IMR-90 (cell line): ENCODE measurements at places on chromosomes 11 and 22. TPM values are rescaled to one million over a fixed set of nuclear protein-coding genes. Genes with fewer than 3 reads are reported as not detected.
A peak's percentile ranks its signal among the peaks of the same experiment; 100 is the strongest.

TCP11L1 gene
- polyA plus RNA-seq, result 13.7 and 13.9 TPM in 2 replicates

DNA sequence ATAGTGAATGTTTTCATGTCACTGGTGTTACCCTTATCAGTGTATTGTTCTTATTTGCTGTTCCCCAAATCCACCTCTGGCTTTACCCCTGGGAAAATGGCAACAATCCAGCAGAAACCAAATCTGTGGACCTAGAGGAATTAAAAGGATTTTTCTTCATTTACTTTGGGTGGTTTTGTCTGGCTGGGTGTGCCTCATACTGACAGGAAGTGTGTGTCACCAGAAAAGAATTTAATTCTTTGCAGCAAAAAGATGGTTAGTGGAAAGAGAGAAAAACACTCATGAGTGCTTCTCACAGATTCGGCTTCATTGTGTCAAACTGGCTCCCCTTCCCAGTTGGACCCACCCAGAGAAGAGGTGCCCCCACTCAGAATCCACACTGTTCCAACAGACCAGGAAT lies 38.9 kb downstream of the FZD4 start:
- no peak overlapping the region for H3K4me3 ChIP-seq
- H3K4me1 ChIP-seq, result peaks cover 7% of the 10 kb centered on the region
- no peaks in the 10 kb centered on the region for H3K36me3 ChIP-seq
- H3K27me3 ChIP-seq, result no peaks in the 10 kb centered on the region

SLC22A12 gene
- not detected in 2 replicates for polyA plus RNA-seq

DNA sequence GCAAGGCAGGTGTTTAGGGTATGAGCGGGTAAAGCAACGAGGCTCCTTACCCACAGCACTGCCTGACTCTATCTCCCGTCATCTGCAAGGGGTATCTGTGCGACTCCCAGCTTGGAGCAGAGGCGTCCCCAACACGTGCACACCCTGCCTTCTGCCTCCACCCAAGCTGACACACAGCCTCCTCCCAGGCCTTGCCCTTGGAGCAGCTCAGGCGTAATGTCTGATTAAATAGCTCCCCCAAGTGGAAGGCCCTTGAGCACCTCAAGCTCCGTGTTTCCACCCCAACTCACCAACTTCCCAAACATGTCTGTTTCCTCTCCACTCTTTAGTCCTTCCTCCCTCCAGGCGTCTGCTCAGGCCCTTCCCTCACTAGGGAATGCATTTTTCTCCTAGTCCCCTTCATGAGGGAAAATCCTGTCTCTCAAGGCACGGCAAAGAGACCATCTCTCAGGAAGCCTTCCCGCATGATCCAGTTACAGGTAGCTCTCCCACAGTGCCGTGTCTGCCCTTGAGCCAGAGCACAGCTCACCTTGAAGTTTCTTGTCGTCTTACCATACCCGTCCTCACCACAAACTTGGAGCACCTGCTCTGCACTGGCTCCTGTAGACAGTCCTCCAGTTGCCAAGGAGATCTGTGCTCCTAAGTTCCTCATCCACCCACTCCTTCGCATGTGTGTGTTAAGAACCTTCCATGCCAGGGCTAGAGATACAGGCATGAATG lies 15.8 kb downstream of the CYB5R2 start:
- no peak overlapping the region for H3K27ac ChIP-seq
- no peaks in the 10 kb centered on the region for H3K27me3 ChIP-seq
- H3K36me3 ChIP-seq, result no peaks in the 10 kb centered on the region

CDC42EP1 gene
- 47.3 and 59.2 TPM in 2 replicates for polyA plus RNA-seq

GRCh38 chr11:44006917-44007361 lies 40.8 kb upstream of the ACCSL start:
- H3K27me3 ChIP-seq, result peaks cover 8% of the 10 kb centered on the region
- H3K4me3 ChIP-seq, result no peak overlapping the region
- H3K36me3 ChIP-seq, result no peaks in the 10 kb centered on the region
- 0 out of 2 replicates have a peak, but pooled peaks cover 3% of the 10 kb centered on the region for H3K4me1 ChIP-seq

DNA sequence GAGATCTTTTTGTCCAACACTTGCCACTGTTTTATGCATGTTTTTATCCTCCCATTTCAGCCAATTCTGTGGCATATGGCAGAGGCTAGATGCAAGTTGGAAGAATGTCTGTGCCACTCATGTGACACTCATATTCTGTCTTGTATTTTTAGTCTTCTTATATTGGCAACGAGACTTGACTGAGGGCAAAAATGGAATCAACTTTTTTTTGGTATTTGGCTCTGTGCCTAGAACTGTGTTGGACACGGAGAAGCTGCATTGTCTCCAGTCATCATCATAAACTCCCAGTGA lies 1.7 kb upstream of the FZD4 start:
- peaks cover 9% of the 10 kb centered on the region for H3K4me1 ChIP-seq
- no peak overlapping the region for H3K27ac ChIP-seq
- H3K36me3 ChIP-seq, result peaks cover 4% of the 10 kb centered on the region; the same call in 1 of the 2 replicates

RHBDD3 gene
- polyA plus RNA-seq, result 21.2 and 21.5 TPM in 2 replicates

CCDC188 gene
- 0.10 and 0.32 TPM in 2 replicates for polyA plus RNA-seq

DNA sequence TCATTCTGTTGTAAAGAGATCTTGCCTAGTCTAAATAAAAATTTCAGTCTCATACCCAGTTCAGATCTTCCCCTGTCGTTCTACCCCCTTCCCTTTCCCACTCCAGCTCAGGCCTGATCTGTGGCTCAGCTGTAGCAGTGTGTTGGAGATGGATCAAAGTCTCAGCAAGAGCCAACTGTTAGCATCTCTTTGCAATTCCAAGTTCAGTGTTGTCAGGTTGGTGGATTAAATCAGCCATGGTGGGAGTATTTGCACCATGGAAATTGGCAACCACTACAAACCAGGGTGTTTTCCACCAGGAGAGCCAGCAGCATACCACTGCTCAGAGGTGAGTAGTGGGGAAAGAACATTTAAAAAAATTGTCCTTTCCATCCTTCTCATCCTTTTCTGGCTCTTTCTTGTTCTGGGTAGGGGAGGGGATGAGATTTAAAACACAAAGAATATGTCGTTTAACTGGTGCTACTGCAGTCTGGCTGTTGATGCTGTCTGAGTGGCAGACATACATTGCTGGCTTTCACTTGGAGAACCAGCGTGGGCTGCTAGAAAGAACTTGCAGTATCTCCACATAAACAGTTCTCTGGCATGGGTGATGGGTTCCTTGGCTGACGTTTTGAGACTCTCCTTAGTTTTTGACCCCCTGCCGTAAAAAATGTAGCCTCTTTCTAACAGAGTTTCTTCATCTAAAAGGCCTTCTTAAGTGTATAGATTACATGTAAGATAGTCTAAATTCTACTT lies 514.1 kb downstream of the RAB38 start:
- H3K4me3 ChIP-seq, result no peak overlapping the region
- no peaks in the 10 kb centered on the region for H3K4me1 ChIP-seq
- H3K27me3 ChIP-seq, result no peaks in the 10 kb centered on the region
- H3K36me3 ChIP-seq, result no peaks in the 10 kb centered on the region

A4GALT gene
- polyA plus RNA-seq, result 6.1 and 6.3 TPM in 2 replicates

GRCh38 chr11:11461473-11461872 lies 108.4 kb upstream of the CSNK2A3 start:
- H3K36me3 ChIP-seq, result no peaks in the 10 kb centered on the region
- H3K27ac ChIP-seq, result no peak overlapping the region
- H3K4me3 ChIP-seq, result no peak overlapping the region
- H3K27me3 ChIP-seq, result peaks cover 11% of the 10 kb centered on the region
- DNase-seq, result no peak
- peaks cover 4% of the 10 kb centered on the region; the same call in 1 of the 2 replicates for H3K4me1 ChIP-seq

PLEKHA7 gene
- 0.10 and 0.12 TPM in 2 replicates for polyA plus RNA-seq

- H3K36me3 ChIP-seq, result no peaks in the 10 kb centered on the region
- H3K27me3 ChIP-seq, result peaks cover under 1% of the 10 kb centered on the region; the same call in 1 of the 2 replicates
- no peak for DNase-seq
- H3K4me1 ChIP-seq, result no peaks in the 10 kb centered on the region
These were observed 7.5 kb downstream of the NEFH start for GRCh38 chr22:29487426-29487986.

SIK3 gene
- polyA plus RNA-seq, result 7.5 and 9.1 TPM in 2 replicates

IFITM10 gene
- 0.15 and 0.59 TPM in 2 replicates for polyA plus RNA-seq

GRCh38 chr11:10192036-10192435 lies 102.0 kb downstream of the SBF2 start:
- DNase-seq, result no peak
- no peak overlapping the region for H3K4me3 ChIP-seq
- no peaks in the 10 kb centered on the region for H3K27me3 ChIP-seq
- no peaks in the 10 kb centered on the region for H3K4me1 ChIP-seq

DNA sequence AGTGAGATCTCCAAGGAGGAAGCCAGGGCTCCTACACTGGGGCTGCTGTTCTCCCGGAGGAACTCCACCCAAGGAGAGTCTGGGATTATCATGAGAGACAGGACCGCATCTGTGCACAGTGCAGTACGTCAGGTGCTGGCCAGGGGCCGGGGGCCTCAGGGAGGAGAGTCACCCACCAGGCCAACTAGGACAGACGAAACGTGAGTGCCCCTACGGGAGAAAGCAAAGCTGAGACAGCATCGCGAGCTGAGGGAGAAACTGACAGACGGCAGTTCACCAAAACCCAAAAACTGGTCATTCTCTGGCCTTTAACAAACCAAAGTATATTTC lies 273.4 kb downstream of the BRD1 start:
- no peak for DNase-seq
- H3K36me3 ChIP-seq, result no peaks in the 10 kb centered on the region

KCTD17 gene
- polyA plus RNA-seq, result 37.3 and 37.8 TPM in 2 replicates

MRGPRE gene
- not detected in 2 replicates for polyA plus RNA-seq

DNA sequence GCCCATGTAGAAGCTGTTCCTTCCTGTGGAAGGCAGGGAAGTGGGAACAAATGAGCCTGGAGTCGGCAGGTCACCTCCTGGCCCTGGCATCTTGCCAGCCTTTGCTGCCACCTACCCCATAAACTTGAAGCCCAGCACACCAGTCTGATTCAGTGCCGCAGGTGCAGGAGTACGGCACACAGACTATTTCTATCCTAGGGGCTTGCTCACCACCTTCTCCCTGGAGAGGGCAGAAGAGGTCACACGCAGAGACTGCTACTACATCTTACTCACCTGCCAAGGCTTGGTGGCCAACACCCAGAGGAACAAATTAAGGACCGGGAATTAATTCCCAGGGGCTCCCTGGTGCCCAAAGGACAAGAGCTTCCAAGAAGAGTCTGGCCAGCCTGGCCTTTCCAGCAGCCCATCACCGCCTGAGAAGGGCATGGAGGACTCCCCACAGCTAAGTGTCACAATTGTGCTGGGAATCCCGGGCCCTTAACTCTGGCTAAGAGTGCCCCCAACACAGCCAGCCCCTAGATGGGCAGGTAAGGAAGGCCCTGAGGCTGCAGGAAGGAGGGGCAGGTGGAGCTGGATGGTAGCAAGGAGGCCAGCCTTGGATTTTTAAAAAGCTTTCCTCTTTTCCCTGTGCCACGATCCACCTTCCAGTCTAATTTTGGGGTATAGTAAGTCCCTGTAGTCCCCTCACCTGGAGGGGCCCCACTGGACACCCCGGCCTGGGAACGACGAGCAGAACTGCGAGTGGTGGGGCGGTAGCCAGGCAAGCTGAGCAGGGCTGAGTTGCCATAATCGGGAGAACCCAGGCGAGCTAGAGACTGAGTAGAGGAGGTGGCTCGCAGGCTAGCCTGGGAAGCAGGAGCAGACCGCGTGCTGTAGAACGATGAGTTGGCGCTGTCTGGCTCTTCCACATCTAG lies 6.9 kb downstream of the IL18BP start:
- no peak overlapping the region for H3K27ac ChIP-seq
- H3K4me1 ChIP-seq, result no peaks in the 10 kb centered on the region
- H3K36me3 ChIP-seq, result peaks cover 94% of the 10 kb centered on the region
- no peak for DNase-seq

C11orf52 gene
- polyA plus RNA-seq, result 1.0 and 1.1 TPM in 2 replicates

- H3K27ac ChIP-seq, result no peak overlapping the region
- no peak for DNase-seq
These were observed 61.4 kb downstream of the EFCAB6 start for GRCh38 chr22:43750751-43751150.

GRCh38 chr22:39138357-39138997 lies 14.0 kb downstream of the CBX7 start:
- H3K27ac ChIP-seq, result no peak overlapping the region
- no peaks in the 10 kb centered on the region; the same call in 1 of the 2 replicates for H3K4me1 ChIP-seq
- H3K27me3 ChIP-seq, result no peaks in the 10 kb centered on the region
- H3K4me3 ChIP-seq, result no peak overlapping the region

MS4A3 gene
- polyA plus RNA-seq, result not detected in 2 replicates

NCF4 gene
- not detected in 2 replicates for polyA plus RNA-seq

SYT13 gene
- polyA plus RNA-seq, result not detected in 2 replicates

- H3K27me3 ChIP-seq, result peaks cover 3% of the 10 kb centered on the region; the same call in 1 of the 2 replicates
- H3K4me3 ChIP-seq, result peak overlapping the region; percentile 93
- H3K36me3 ChIP-seq, result no peaks in the 10 kb centered on the region
- peak overlapping the region; percentile 61 for H3K27ac ChIP-seq
- no peak for DNase-seq
These were observed 159.9 kb upstream of the GRK3 start for GRCh38 chr22:25404556-25404927.

- H3K4me3 ChIP-seq, result no peak overlapping the region
- H3K27ac ChIP-seq, result no peak overlapping the region
- H3K36me3 ChIP-seq, result no peaks in the 10 kb centered on the region
- DNase-seq, result peak; percentile 61
- peaks cover 19% of the 10 kb centered on the region for H3K4me1 ChIP-seq
These were observed 29.9 kb upstream of the MOB2 start for GRCh38 chr11:1516273-1517067.

SLC22A6 gene
- polyA plus RNA-seq, result not detected in 2 replicates

- no peaks in the 10 kb centered on the region for H3K27me3 ChIP-seq
- H3K27ac ChIP-seq, result no peak overlapping the region
- DNase-seq, result no peak
These were observed 43.6 kb upstream of the LINC01488 start for GRCh38 chr11:69437876-69438205.

ADAMTS15 gene
- polyA plus RNA-seq, result 4.7 and 5.0 TPM in 2 replicates

CHST1 gene
- polyA plus RNA-seq, result 0.21 and 0.27 TPM in 2 replicates

GRCh38 chr11:20099527-20099926 lies 60.7 kb downstream of the DBX1 start:
- H3K4me1 ChIP-seq, result peaks cover 5% of the 10 kb centered on the region
- H3K27ac ChIP-seq, result no peak overlapping the region
- no peak overlapping the region for H3K4me3 ChIP-seq
- no peak for DNase-seq
- H3K27me3 ChIP-seq, result no peaks in the 10 kb centered on the region
- H3K36me3 ChIP-seq, result peaks cover 42% of the 10 kb centered on the region

SLC25A18 gene
- polyA plus RNA-seq, result 0.05 TPM in 1 of 2 replicates, not detected in the other

OR5B21 gene
- polyA plus RNA-seq, result not detected in 2 replicates

GRCh38 chr11:124978316-124978715 lies 24.3 kb downstream of the CCDC15 start:
- no peaks in the 10 kb centered on the region for H3K27me3 ChIP-seq
- no peak overlapping the region for H3K27ac ChIP-seq
- no peak overlapping the region for H3K4me3 ChIP-seq
- H3K36me3 ChIP-seq, result no peaks in the 10 kb centered on the region; the same call in 1 of the 2 replicates

DNA sequence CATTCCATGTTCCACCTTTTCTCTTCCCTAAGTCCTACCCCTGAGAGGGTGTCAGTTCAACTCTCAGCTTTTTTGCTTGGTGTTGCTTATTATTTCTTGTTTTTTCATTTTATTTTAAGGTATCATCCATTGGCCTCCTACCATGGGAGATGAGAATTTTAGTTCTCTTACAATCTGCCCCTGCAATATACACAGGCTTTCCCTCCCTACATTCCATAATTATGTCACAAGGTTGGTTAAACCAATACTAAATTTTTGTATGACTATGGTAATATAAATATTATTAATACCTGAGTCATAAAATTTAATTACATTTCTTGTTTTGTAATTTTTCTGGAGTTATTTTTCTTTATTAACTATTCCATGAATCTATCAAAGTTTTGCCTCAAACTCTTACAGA lies 216.2 kb downstream of the SNX19 start:
- no peak overlapping the region for H3K4me3 ChIP-seq
- H3K27me3 ChIP-seq, result peaks cover 10% of the 10 kb centered on the region
- no peaks in the 10 kb centered on the region for H3K36me3 ChIP-seq
- no peak for DNase-seq
- no peak overlapping the region for H3K27ac ChIP-seq
- H3K4me1 ChIP-seq, result peaks cover 1% of the 10 kb centered on the region; the same call in 1 of the 2 replicates

- 0 out of 2 replicates have a peak, but pooled peaks cover 2% of the 10 kb centered on the region for H3K4me1 ChIP-seq
- H3K36me3 ChIP-seq, result no peaks in the 10 kb centered on the region
- H3K27ac ChIP-seq, result no peak overlapping the region
- no peak overlapping the region for H3K4me3 ChIP-seq
- H3K27me3 ChIP-seq, result peaks cover 32% of the 10 kb centered on the region
- DNase-seq, result no peak
These were observed 35.4 kb upstream of the FLI1 start for GRCh38 chr11:128658502-128658901.
